ENCODE measurements at places on chromosomes 2 and 18. TPM values are rescaled to one million over a fixed set of nuclear protein-coding genes. Genes with fewer than 3 reads are reported as not detected.
A peak's percentile ranks its signal among the peaks of the same experiment; 100 is the strongest.

OSBPL6 gene
- 2.5 TPM for total RNA-seq

SOCS6 gene
- 2.1 TPM for total RNA-seq

PSD4 gene
- 232 TPM for total RNA-seq

SLC35F6 gene
- total RNA-seq: 5.0 TPM

WNT6 gene
- total RNA-seq: 0.30 TPM

GLB1L gene
- total RNA-seq: 2.7 TPM

PLB1 gene
- 1.1 TPM for total RNA-seq

MOCOS gene
- 0.07 TPM for total RNA-seq

ZBTB7C gene
- total RNA-seq: not detected

NFE2L2 gene
- total RNA-seq: 81.5 TPM

CNNM3 gene
- total RNA-seq: 19.2 TPM

ANKRD44 gene
- 181 TPM for total RNA-seq

C2orf80 gene
- total RNA-seq: not detected

SCN2A gene
- total RNA-seq: 0.14 TPM

GALNT14 gene
- total RNA-seq: 0.83 TPM

AFF3 gene
- total RNA-seq: 5.6 TPM

MYOM1 gene
- 0.89 TPM for total RNA-seq

NPHP1 gene
- total RNA-seq: 2.2 TPM

SCYGR4 gene
- not detected for total RNA-seq

SLC66A2 gene
- 28.5 TPM for total RNA-seq

ITGA4 gene
- total RNA-seq: 27.7 TPM

PPP4R3B gene
- 74.1 TPM for total RNA-seq

SKOR2 gene
- 0.14 TPM for total RNA-seq

SERPINB10 gene
- not detected for total RNA-seq

DNA sequence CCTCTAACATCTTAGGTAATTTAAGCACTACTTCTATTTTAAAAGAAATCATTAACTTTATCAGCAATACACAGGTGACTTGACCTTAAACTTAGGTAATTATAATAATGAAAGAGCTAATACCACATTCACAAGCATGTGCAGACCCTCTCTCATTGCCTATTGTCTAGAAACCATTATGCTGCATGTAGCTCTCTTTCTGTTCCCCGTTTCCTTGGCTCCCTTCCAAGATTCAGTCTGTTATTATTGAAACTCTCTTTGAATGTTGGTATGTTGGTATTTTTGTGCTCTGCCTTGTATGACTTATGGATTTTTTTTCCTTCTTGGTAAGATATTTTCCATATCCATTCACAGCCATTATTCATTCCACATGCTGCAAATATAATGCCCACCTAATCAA lies 201.2 kb downstream of the CDCA7 start:
- no peak overlapping the region for H3K4me3 ChIP-seq
- DNase-seq: no peak
- H3K36me3 ChIP-seq: no peaks in the 10 kb centered on the region
- no peak overlapping the region for H3K27ac ChIP-seq
- peaks cover 22% of the 10 kb centered on the region for H3K27me3 ChIP-seq

- H3K27me3 ChIP-seq: no peaks in the 10 kb centered on the region
- no peaks in the 10 kb centered on the region for H3K36me3 ChIP-seq
- no peaks in the 10 kb centered on the region for H3K4me1 ChIP-seq
- no peak overlapping the region for H3K27ac ChIP-seq
- DNase-seq: no peak
Observed at GRCh38 chr2:138058427-138058826, 94.2 kb downstream of the HNMT start.

DNA sequence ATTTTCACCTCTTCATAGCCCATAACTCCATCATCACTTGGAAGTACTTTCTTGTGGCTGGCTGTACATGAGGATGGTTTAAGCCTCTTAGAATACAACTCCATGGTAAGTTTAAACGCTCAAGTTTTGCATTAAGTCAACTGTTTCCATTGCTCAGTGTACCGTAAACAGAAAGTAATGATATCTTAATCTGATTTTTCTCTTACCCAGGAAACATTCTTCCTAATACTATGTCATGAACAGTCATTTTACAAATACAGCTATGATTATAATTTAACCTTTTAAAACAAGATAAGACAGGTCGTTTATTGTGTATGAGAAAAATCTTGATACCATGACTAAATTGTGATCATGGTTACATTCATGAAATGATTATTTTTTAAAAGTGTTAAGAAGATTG lies 11.6 kb upstream of the DYNC2LI1 start:
- peaks cover 15% of the 10 kb centered on the region for H3K4me1 ChIP-seq
- H3K36me3 ChIP-seq: no peaks in the 10 kb centered on the region
- H3K27me3 ChIP-seq: no peaks in the 10 kb centered on the region
- no peak overlapping the region for H3K27ac ChIP-seq

DNA sequence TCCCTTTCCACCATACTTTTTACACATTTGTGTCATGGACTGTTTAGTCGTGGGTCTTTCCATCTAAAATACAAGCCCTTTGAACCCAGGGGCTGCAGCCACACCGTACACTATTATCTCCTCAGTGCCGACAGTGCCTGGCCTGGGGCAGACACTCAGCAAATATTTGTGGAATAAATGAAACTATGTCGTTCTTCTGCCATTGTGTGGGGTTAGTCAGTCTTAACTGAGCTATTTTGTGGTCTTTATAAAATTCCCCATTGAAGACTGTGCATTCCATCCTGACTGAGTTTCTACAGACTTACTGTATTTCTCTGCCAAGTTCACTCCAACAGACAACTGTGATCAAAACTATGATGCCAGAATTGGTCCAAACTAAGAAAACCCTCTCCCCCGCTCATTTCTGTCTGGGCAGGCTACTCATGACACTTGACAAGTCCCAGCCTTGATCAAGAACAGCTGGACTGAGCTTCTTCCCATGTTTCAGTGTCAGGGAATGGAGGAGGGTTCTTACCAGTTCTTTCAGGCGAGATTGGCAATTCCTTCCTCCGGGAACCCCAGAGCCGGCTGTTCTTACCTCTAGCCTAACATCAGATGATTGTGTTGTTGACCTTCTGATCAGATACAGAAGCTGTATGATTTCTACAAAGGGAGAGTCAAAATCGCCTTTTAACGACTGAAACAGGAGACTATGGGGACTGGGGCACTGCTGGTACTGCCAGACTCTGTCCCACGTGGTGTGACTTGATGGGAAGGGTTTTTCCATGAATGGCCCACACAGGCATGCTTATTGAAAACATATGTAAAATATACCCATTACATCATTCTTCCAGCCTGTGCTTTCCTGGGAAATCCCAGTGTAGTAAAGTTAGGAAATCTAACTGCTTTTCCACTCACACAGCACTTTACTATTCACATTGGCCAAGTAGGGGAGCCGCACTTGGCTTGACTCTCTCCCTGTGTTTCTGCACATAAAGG lies 77.4 kb upstream of the NPAS2 start:
- H3K4me1 ChIP-seq: peaks cover 10% of the 10 kb centered on the region
- no peak overlapping the region for H3K4me3 ChIP-seq
- peaks cover 4% of the 10 kb centered on the region for H3K27me3 ChIP-seq
- H3K36me3 ChIP-seq: no peaks in the 10 kb centered on the region
- H3K27ac ChIP-seq: no peak overlapping the region

DNA sequence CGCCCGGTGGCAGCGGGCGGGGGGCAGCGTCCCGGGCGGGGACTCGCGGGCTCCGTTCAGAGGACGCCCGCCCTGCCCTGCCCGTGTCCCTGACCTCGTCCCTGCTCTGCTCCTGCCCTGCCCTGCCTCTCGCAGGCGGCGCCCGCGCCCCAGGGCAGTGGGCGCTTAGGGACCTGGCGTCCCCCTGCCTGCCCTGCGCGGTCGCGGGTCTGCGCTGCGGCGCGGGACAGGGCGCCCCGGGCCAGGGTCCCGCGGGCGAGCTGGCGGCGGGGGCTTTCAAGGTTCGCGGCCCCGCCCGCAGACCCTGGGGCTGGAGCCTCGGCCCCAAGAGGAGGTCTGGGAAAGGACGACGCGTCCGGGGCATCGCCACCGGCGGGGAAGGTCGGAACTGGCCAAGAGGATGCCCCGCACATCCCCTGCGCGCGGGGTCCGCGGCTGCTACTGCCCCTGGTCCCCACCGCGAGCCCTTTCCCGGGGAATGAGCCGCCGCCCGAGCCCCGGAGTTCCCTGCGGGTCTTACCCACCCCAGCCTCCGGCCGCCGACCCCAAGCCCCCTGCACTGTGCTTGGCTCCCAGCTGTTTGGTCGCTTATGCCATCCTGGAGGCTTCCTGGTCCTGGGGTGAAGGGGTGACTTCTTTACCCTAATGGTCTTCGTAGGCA lies 679 bp downstream of the RNF144A start:
- peak overlapping the region; percentile 42 for H3K27ac ChIP-seq
- H3K4me3 ChIP-seq: peak overlapping the region; percentile 68
- peaks cover 17% of the 10 kb centered on the region for H3K36me3 ChIP-seq
- H3K4me1 ChIP-seq: peaks cover 78% of the 10 kb centered on the region

DNA sequence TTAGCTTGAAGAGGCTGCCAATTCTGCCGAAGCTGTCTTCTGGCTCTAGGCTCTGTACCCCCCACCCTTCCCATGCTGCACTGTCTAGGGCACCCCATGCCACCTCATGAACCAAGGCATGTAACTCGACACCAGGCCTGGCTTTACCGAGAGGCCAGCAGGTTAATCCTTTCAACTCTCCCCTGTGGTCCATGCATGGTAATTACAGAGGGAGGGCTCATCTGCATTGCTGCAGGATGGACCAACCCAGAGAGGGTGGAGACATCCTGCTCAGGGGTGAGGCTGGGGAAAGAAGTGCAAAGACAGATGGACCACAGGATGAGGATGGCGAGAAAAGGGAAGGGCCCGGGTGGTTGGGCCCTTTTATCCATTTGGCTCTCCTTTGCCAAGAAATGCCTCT lies 65.8 kb downstream of the KCTD1 start:
- H3K27ac ChIP-seq: no peak overlapping the region
- H3K4me3 ChIP-seq: no peak overlapping the region
- H3K36me3 ChIP-seq: no peaks in the 10 kb centered on the region

DNA sequence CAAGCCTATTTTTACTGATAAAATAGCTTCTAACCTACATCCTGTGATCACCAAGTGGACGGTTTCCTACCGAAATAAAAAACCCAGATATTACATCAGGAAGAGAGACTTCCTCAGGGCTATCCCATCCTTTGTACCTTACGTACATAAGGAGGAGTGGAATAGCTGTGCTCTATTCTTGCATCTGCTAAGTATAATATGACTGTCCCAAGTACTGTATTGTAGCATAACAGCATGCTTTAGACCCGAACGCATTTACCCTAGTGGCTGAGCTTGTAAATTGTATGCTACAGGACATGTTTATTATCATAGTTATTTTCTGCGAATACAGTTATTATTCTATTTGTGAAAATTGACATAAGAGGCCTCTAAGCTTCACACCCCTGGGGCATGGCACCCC lies 302.4 kb downstream of the CLIP4 start:
- no peak overlapping the region for H3K27ac ChIP-seq
- H3K4me1 ChIP-seq: no peaks in the 10 kb centered on the region
- no peak for DNase-seq
- no peaks in the 10 kb centered on the region for H3K36me3 ChIP-seq
- H3K4me3 ChIP-seq: no peak overlapping the region
- H3K27me3 ChIP-seq: peaks cover 5% of the 10 kb centered on the region

- no peak overlapping the region for H3K4me3 ChIP-seq
- H3K4me1 ChIP-seq: peaks cover 46% of the 10 kb centered on the region
- H3K36me3 ChIP-seq: peaks cover 40% of the 10 kb centered on the region
- peak overlapping the region; percentile 80 for H3K27ac ChIP-seq
- no peak for DNase-seq
- H3K27me3 ChIP-seq: no peaks in the 10 kb centered on the region
Observed at GRCh38 chr2:202270487-202270886, 4.9 kb downstream of the NOP58 start.

GRCh38 chr2:188762151-188762550 lies 212.0 kb upstream of the COL3A1 start:
- no peaks in the 10 kb centered on the region for H3K27me3 ChIP-seq
- no peak for DNase-seq
- no peak overlapping the region for H3K4me3 ChIP-seq
- H3K4me1 ChIP-seq: no peaks in the 10 kb centered on the region

- no peak for DNase-seq
- peaks cover 88% of the 10 kb centered on the region for H3K36me3 ChIP-seq
- no peak overlapping the region for H3K27ac ChIP-seq
- no peaks in the 10 kb centered on the region for H3K27me3 ChIP-seq
- H3K4me1 ChIP-seq: peaks cover 48% of the 10 kb centered on the region
Observed at GRCh38 chr2:86477349-86477748, 36.2 kb downstream of the KDM3A start.

GRCh38 chr2:118310681-118311429 lies 222.6 kb downstream of the INSIG2 start:
- peak overlapping the region; percentile 93 for H3K27ac ChIP-seq
- H3K4me1 ChIP-seq: peaks cover 7% of the 10 kb centered on the region
- no peaks in the 10 kb centered on the region for H3K36me3 ChIP-seq
- no peaks in the 10 kb centered on the region for H3K27me3 ChIP-seq
- no peak for DNase-seq
- peak overlapping the region; percentile 76 for H3K4me3 ChIP-seq

- no peaks in the 10 kb centered on the region for H3K36me3 ChIP-seq
- no peaks in the 10 kb centered on the region for H3K4me1 ChIP-seq
Observed at GRCh38 chr18:60668583-60668982, 296.0 kb upstream of the MC4R start.

- H3K4me3 ChIP-seq: no peak overlapping the region
- peaks cover 28% of the 10 kb centered on the region for H3K36me3 ChIP-seq
- no peaks in the 10 kb centered on the region for H3K27me3 ChIP-seq
- no peak for DNase-seq
- H3K27ac ChIP-seq: no peak overlapping the region
Observed at GRCh38 chr2:241269707-241270520, 45.6 kb downstream of the HDLBP start.

GRCh38 chr2:172931256-172931894 lies 144.3 kb upstream of the MAP3K20 start:
- H3K4me3 ChIP-seq: no peak overlapping the region
- peaks cover 5% of the 10 kb centered on the region for H3K4me1 ChIP-seq
- no peaks in the 10 kb centered on the region for H3K36me3 ChIP-seq
- peaks cover 6% of the 10 kb centered on the region for H3K27me3 ChIP-seq

DNA sequence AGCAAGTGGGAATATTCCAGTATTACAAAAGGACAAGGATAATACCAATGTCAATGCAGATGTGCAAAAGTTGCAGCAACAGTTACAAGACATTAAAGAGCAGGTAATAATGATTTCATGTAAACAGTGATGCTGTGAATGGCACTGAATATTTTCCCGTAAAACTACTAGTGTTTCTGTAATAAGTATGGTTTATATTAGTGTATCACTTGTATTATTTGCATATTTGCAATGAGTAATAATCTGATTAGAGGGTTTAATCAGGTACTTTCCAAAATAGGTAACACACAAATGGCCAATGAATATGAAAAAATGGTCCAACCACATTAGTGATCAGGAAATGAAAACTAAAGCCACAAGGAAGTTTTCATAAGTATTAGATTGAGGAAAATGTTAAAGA lies 118.0 kb downstream of the MIB1 start:
- no peak for DNase-seq
- H3K4me1 ChIP-seq: no peaks in the 10 kb centered on the region
- no peaks in the 10 kb centered on the region for H3K27me3 ChIP-seq

DNA sequence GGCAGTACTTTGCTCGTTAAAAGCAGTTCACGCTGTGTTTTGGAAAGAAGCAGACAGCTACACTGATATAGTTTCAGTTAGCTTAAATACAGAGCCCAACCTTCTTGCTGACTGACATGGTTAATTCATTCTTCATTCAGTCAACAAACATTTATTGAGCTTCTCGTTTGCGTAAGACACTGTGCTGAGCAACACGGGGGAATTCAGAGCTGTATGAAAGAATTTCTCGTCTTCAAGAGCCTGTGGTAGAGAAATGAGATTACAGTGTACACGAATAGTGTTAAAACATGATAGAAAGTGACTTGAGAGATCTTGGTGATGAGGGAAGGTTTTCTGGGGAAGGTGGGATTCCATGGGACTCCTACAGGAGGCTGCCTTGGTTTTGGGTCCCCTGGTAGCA lies 44.7 kb downstream of the ADAM23 start:
- H3K4me3 ChIP-seq: no peak overlapping the region
- DNase-seq: no peak
- no peaks in the 10 kb centered on the region for H3K36me3 ChIP-seq
